ENCODE measurements at places on chromosomes 5 and 9.

- DNase-seq = no peak
Observed at GRCh38 chr9:113152699-113153098, 1.9 kb downstream of the SLC31A2 start.

- DNase-seq = peak; percentile 64
Observed at GRCh38 chr5:149264439-149265067, 7.1 kb upstream of the AFAP1L1 start.

- DNase-seq = no peak
Observed at GRCh38 chr5:137666461-137666850, 69.4 kb downstream of the KLHL3 start.

DNA sequence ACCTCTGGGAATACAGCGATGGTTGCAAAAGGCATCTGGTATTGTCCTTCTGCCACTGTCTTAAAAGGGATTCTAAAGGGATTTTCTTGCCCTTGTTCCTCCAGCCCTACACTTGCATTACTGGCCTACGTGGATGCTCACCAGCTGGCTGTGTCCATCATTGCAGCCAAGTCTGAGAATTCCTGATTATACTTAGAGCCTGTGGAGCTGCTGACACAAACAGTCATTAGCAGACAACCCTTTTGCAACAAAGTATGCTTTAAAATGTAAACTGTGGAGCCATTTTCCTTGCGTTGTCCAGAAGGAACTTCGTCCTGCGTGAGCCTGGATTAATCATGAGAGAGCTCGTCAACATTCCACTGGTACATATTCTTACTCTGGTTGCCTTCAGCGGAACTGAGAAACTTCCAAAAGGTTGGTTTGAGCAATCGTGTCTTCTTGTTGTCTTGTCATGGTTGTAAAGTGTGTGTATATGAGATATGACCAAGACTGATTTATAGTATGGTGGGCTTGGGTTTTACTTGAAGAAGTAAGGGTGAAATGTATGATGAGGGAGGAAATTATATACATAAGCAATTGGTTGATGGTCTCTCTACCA lies at the start of gene MUSK:
Gene MUSK, plus strand, starts transcription at position 222 of the 598 bp plus-strand sequence. Its CDS starts 114 bp downstream, at position 336.
- DNase-seq = no peak

- DNase-seq = no peak
Observed at GRCh38 chr9:123678038-123678877, 251.7 kb downstream of the DENND1A start.

DNA sequence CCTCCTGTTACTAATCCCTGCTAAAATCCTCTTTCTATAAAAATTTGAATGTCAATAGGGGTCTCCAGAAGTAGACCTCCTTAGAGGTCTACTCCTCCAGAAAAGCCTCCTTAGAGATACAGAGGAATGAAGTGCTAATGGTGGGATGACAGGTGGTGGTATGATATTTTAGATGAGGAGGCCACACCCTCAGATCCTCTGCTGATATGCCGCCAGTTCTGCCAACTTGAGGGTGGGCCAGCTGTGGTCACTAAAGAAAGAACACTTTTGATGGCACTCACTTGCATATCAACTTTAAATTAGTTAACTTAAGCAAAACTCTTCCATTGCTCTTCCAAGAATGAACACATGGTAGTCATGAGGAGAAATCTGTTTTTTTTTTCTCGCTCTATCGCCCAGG lies 16.9 kb upstream of the UBAP2 start:
- DNase-seq = no peak

- DNase-seq = no peak
Observed at GRCh38 chr9:3541206-3541605, 15.4 kb upstream of the RFX3 start.

- no peak for DNase-seq
Observed at GRCh38 chr5:6603643-6604042, 29.2 kb downstream of the NSUN2 start.

GRCh38 chr9:82489201-82489821 lies 500.7 kb downstream of the SPATA31D1 start:
- no peak for DNase-seq

- no peak for DNase-seq
Observed at GRCh38 chr5:138722544-138723177, 30.6 kb upstream of the CTNNA1 start.

DNA sequence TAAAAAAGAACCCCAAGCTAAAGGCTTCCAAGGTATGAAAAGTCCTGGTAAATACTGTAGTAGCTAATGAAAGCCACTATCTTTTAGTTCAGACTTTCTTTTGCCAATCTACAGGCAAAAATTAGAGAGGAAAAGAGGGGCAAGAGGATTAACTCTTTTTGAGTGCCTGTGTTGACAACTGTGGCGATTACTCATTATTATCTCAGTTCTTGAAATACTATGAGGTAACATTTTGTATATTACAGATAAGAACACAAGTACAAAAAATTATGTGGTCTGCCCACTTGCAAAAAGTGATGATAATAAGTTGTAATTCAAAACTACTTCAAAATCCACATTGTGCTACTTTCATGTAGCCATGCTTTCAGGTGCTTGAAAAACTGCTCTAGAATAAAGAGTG lies 144.0 kb downstream of the DTWD2 start:
- DNase-seq = no peak

- DNase-seq = no peak
Observed at GRCh38 chr5:173819521-173819920, 68.6 kb upstream of the CPEB4 start.

GRCh38 chr5:105544300-105544699 lies 1981.7 kb upstream of the NUDT12 start:
- DNase-seq = no peak

DNA sequence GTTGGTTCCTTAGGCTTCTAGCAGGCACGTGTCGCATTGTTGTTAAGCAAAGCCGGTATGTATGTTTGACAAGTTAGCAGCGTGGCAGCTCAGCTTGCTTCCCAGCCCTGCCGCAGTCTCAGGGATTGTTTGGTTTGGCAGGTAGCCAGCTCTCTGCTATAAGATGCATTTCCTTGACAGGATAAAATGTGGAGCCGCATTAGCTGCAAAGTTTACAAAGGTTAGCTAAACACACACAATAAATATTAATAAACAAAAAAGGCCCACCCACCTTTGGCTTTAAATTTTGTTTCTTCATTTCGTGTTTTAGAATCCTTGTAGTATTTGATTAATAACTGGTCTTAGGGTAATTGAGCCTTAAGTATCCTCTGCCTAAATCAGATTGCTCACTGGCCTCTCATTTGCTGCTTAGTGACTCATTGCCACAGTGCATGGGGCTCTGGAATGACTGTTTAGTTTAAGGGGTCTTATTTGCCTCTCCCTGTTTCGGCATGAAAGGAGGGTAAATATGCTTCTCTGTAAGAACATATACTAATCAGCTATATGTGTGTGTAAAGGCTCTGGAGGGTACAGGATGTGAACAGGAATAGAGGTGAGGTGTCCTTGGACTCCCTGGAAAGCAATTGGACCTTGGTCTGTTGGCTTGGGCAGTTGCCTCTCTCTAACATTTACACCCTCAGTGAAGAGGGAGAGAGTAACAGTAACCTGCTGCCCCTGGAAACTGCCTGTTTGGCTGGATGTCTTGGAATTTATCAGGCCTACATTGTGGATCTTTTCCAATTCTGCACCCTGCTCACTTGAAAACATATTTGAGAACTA lies 122.0 kb downstream of the GDNF start:
- no peak for DNase-seq

- no peak for DNase-seq
Observed at GRCh38 chr9:24500761-24501160, 44.9 kb downstream of the IZUMO3 start.

DNA sequence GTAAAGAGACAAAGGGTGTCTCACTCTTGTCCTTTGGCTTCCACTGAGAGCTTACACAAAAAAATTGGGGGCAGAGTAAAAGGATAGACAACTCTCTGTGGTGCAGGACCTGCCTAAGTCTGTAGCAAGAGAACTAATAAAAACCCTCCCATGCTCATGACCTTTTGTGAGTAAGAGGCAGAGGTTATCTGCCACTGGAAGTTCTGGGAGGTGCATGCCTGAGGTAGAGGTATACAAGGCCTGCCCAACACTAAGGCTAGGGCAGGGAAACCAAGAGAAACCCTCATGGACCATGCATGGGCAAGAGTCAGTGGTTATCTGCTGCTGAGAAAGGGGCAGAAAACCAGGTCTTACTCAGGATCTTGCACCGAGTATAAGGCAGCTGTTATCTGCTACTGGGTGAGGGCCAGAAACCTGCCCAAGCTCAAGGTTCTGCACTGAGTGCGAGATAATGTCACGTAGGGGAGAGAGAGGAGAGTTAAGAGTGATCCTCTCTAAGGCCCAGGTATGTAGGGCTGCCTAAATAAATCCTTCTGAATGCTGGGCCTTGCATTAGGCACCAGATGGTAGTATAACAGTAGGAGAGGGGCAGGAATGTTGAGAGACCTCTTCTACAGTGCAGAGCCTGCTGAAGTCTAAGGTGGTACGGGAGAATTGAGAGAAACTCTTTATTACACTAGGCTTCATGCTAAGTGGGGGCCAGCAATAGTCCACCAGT lies 143.4 kb downstream of the MACROH2A1 start:
- DNase-seq = no peak

GRCh38 chr9:134055981-134056461 lies 11.8 kb downstream of the BRD3 start:
- no peak for DNase-seq

DNA sequence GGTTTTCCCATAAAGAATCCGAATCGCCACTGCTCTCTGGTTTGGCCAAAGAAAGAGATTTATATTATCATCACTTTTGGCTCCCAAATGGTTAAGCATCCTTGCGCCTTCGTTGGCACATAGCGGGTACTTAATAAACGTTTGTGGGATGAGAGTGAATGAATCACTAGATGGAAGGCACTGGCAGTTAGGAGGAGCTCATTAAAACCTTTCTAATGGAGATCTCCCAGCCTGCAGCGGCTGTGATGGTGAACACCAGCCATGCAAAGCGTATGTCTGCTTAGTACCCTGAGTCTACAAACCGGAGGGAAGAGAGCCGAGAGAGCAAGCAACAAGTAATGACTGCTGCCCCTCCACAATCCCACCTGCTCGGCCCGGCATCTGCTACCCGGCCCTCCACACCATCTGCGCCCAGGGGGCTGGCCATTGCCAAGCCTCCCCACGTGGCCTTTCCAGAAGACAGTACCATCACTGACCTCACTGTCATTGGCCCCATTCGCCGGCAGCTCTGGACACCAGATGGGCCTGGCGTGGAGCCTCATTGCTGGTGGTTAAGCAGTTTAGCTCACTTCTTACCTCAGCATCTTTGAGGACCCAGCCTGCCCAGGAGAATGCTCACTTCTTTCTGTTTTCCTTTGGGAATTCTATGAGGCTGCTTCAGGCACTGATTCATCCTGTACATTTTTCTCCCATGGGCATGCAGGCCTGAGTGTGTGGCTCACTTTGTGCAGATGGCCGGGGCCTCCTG lies 39.3 kb upstream of the ANKRD33B start:
- no peak for DNase-seq

GRCh38 chr9:38017885-38018186 lies 51.2 kb downstream of the SHB start:
- DNase-seq = no peak

DNA sequence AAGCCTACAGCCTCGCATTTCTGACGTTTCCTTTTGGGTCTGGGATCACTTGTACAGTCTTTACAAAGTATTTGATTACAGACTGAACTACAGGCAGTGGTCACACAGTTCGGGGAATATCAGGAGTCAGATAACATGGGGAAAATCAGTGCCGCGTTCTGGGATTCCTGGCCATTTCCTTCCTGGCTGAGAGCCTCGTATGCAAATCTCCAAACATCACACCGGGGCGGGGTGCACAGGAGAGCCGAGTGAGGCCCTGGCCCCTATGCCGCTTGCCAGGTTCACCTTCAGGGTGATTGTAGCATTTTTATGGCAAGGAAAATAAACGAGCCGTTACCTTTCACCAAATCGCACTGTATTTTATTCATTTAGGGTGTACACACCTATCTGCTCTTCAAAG lies 29.6 kb upstream of the SLC9A3 start:
- DNase-seq = no peak

GRCh38 chr9:83964973-83965349 lies 15.1 kb downstream of the HNRNPK start:
- no peak for DNase-seq

GRCh38 chr5:177520271-177520670 lies 3.5 kb upstream of the DDX41 start:
- no peak for DNase-seq

DNA sequence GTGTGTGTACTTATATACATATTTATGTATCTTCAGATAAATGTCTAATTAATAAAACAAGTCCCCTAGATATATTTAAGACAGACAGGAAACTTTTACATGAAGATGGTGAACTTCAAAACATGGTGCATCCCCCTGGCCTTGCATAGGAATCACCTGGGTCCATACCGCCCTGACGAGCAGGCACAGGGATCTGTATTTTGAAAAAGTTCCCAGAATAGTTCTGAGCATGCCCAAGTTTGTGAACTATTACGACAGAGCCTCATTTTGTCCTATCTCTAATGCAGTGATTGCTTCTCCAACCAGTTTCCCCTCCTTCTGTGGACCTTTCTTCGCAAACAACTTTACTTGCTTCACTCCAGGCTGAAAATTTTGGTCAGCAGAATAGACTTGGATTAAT lies 98.1 kb downstream of the APBA1 start:
- DNase-seq = no peak

- DNase-seq = no peak
Observed at GRCh38 chr9:88990041-88990728, 1.1 kb upstream of the S1PR3 start.

- DNase-seq = no peak
Observed at GRCh38 chr5:31106691-31107090, 86.8 kb upstream of the CDH6 start.

DNA sequence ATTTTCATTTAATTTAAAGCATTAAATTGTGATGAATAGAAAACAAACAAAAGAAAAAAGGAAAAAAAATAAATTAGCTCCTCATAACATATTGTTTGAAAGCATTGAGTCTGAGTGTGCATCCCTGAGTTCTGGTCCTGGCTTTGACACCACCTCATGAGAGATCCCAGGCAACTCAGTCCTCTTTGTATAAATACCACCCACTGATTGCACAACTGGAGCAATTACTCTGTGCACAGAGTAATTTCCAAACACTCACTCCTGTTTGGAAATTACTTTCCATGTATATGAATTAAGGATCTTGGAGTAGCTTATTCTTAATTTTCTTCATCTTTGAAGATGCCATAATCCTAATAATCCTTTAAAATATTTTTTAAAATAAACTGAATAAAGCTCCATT lies 59.4 kb upstream of the C5orf46 start:
- DNase-seq = no peak

GRCh38 chr9:132062806-132063205 lies 16.9 kb downstream of the MED27 start:
- no peak for DNase-seq

GRCh38 chr9:86486891-86487837 lies 133.0 kb upstream of the TUT7 start:
- DNase-seq = no peak

DNA sequence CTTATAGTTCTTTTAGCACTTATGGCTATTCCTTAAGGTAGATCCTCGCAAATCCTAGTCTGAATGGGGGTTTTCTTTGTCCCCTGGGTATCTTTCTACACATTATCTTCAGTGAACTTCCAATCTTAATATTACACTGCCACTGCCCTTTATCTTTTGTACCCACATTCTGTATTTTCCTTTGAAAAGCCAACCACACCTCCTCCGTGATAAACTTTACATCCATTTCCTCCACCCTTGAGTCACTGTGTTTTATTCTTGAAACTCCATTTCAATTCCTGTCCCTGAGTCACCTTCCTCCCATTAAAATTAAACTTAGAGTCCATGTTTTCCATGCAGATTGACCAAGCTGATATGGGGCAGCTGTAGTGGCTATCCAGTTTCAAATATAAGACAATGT lies 43.2 kb upstream of the RICTOR start:
- DNase-seq = no peak
